ENCODE measurements at places on chromosomes 5 and 9.

DNA sequence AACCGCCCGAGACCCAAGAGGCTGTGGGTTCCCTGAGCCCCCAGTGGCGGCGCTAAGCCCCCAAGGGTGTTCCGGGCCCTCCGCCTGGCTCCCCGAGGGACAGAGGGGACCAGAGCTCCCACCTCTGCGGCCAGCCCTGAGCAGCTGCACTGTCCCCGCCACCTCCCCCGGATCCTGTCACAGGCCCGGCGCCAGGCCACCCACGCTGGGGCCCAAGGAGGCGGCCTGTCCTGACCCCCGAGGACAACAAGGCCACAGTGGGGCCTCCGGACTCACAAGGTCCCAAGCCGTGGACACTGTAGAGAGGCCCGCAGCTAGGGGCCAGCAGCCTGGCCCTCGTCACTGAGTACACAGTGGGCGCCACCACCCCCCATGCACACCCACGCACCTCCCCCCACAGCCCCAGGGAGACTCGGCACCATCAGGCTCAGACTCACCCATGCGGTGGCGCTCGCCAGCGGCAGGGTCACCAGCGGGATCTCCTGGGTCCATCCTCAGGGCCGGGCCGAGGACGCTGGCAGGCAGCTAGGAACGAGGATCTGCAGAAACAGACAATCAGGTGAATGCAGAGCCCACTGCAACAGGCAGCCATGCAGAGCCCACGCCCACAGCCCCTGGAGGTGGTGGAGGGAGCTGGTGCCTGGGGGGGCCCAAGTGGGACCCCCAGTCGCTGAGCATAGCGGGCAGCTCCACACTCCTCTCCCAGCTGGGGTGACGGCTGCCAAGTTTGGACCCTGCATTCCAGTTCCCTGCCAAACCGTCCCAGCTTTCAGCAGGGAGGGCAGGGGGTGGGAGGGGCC, 27.9 kb downstream of the EXD3 start:
- no peak for DNase-seq

DNA sequence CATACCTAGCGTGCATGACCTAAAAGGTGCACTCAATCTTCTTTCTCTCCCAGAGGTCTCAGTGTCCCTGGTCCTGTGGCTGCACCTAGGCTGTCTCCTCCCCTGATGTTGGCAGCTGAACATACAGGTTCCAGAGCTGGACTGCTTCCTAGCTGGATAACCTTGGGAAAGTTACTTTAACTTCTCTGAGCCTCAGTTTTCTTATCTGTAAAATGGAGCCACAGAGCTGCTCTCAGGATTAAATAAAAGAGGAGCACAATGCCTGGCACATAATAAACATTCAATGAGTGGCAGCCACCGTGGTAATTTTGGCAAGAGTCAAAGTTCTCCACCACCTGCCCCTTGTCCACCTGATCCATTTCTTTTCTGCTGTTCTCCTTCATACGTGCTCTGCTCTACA, 14.0 kb downstream of the MORN5 start:
- DNase-seq = no peak

DNA sequence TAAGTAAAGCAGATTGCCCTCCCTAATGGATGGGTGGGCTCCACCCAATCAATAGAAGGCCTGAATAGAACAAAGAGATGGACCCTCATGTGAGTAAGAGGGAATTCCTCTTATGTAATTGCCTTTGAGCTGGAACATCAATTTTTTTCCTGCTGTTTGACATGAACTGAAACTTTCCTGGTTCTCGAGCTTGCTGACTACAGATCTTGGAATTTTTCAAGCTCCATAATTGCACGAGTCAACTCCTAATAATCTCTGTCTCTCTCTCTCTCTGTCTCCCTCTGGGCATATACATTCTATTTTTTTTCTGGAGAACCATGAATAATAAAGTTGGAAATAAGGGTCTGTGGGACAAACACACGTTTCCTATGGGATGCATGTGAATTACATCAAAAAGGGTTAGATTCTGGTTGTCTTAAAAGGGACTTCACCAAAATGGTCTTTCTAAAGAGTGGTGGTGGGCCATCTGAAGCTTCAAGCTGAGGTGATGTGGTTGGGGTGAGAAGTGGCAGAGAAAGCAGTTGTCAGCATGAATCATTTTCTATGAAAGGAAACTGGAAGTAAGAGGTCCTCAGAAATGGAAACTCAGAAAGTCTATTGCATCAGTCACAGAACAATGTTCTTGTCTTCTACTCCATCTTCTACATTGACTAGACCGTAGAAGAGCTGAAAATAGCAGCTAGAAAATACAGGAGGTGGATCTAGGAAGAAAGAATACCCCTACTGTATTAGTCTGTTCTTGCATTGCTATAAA, 47.0 kb upstream of the HOMER1 start:
- DNase-seq = peak; percentile 11

DNA sequence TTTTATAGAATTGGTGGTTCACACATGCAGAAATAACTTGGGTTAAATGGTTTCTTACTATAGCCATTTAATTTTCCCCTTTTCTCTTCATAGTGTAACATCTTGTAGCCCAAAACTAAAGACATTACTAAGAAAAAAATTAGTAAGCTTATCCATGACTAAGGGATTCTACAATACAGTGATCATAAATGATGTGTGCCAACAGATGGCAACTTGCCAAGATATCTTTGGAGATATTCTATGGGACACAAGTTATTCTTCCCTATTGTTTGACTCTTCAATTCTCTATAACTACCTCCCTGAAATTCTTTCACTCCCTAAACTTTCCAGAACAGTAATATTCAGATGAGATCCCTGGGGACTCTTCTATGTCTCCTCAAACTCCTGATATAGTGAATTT, 580.6 kb downstream of the PTPRD start:
- DNase-seq = no peak

GRCh38 chr9:118003240-118003639, 299.0 kb downstream of the TLR4 start:
- no peak for DNase-seq

- no peak for DNase-seq
Measured at GRCh38 chr5:158951436-158952247, 148.1 kb downstream of the EBF1 start.

- DNase-seq = no peak
Measured at GRCh38 chr9:2356041-2356790, 265.4 kb upstream of the VLDLR start.

DNA sequence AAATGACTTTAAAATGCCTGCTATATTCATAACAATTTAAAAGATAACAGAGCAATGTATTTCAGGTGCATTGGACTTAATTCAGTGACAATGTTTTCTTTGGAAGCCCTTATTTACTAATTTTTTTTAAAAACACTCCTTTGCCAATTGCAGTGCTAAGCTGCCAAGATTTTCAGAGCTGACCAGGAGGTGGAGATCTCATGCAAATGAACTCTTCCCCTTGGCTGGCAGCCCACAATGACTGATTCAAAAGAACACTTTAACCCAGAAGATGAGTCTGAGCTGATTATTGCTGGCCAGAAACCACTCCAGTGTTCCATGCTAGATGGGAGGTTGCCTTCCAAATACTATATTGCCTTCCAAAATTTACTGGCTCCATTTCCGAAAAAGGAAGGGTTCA, 128.3 kb upstream of the CCNH start:
- DNase-seq = peak; percentile 66

- peak; percentile 65 for DNase-seq
Measured at GRCh38 chr9:33116860-33117259, 40.4 kb upstream of the SMU1 start.

DNA sequence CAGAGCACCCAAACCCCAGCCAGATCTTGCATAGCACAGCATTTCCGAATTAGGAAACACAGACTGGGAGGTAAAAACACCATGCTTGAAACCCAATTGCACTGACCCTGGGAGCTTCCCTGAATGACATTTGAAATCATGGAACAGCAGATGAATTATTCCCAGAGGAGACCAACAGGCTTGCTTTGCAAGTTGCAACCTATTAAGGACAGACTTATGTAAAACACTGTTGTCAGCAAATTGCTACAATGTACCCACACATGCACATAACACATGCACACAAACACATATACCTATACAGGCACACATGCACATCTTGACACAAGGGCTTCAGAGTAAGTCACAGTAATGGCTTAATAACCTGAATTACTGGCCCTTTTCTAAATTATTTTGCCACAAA, 984.8 kb downstream of the DNAH5 start:
- DNase-seq = no peak

DNA sequence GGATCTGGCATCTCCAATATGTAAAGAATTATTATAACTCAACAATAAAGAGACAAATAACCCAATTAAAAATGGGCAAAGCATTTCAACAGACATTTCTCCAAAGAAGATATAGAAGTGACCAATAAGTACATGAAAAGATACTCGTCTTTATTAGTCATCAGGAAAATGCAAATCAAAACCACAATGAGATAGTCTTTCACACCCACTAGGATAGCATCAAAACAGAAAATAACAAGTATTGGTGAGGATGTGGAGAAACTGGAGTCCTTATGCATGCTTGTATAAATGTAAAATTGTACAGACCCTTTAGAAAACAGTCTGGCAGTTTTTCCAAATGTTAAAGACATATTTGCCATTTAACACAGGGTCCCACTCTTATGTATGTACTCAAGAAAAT, 39.1 kb upstream of the ITGA1 start:
- no peak for DNase-seq

- DNase-seq = no peak
Measured at GRCh38 chr9:121949364-121949763, 143.7 kb downstream of the TTLL11 start.

DNA sequence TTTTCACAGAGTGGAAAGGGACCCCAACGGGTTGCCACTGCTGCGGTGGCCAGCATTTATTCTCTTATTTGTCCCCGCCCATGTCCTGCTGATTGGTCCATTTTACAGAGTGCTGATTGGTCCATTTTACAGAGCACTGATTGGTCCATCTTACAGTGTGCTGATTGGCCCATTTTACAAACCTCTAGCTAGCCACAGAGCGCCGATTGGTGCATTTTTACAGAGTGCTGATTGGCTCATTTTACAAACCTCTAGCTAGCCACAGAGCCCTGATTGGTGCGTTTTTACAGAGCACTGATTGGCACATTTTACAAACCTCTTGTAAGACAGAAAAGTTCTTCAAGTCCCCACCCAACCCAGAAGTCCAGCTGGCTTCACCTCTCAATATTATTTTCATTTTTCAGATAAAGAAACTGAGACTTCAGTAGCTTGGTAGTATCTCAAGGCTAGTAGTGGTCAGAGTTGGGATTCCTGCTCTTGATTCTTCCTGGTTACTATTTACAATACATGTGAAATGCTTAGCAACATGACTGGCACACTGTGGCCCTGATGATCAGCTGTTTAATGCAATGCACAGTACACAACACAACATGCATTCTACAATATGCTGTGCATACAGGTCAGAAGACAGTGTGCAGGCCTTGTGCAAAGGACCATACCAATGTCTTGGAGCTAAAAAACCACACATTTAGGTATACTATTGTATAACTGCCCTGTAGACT, 63.6 kb upstream of the BOD1 start:
- DNase-seq = no peak

DNA sequence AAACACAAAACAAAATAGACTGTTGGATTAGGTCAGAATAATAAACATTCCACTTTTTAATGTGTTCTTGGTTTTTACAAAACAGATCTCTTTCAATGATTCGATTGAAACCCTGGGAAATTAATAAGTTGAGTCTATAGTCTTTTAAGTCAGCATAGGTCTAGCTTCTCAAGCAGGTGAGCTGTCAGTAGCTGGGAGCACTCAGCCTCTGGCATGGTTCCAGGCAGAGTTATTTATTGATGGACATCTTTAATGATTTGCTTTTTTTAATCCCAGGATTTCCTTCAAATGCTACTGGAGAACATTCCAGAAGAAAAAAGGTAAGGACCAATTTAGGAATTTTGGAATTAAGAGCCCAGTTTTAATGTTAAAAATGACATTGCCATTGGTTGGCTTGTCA, 241.0 kb downstream of the AOPEP start:
- DNase-seq = no peak

GRCh38 chr5:16754601-16755000, 137.8 kb upstream of the RETREG1 start:
- DNase-seq = no peak

GRCh38 chr9:27784847-27785713, 211.8 kb upstream of the C9orf72 start:
- peak; percentile 11 for DNase-seq

GRCh38 chr5:73135429-73136054, 15.2 kb downstream of the TMEM171 start:
- no peak for DNase-seq

DNA sequence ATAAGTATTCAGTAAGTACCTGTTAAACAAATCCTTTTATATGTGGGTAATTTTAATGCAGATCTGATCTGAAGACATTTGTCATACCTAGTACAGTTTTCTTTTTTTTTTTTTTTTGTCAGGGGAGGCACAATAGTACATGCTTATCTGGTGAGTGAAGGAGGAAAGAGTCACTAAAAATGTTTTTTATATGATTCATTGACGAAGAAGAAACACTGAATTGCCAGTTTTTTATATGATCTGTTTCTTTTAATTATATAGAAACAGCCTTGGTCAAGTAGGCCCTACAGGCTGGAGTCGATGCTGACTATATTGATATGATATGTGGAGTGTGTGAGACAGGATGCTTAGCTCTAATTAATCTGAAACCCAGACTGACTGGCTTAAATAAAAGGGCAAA, 315.2 kb downstream of the PSAT1 start:
- no peak for DNase-seq

- DNase-seq = peak; percentile 72
Measured at GRCh38 chr5:97231025-97231636, 48.1 kb upstream of the RIOK2 start.

DNA sequence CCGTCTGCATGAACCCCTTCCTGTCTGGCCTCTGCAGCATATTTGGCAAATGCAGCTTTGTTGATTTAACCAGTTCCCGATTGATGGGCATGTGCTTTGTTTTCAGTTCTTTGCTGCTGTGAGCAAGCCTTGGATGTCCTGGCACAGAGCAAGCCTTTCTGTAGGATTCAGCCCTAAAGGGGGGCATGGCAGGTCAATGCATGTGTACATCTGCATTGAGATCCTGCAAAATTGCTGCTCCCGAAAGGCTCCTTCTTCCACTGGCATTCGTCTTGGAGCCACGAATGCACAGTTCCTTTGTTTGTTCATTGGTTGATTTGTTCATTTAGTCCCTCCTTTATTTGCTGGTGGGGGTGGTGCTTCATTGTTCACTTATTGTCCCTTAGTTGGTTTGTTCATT, 34.8 kb downstream of the COL5A1 start:
- DNase-seq = no peak

- no peak for DNase-seq
Measured at GRCh38 chr5:169197343-169197742, 103.6 kb downstream of the SLIT3 start.

DNA sequence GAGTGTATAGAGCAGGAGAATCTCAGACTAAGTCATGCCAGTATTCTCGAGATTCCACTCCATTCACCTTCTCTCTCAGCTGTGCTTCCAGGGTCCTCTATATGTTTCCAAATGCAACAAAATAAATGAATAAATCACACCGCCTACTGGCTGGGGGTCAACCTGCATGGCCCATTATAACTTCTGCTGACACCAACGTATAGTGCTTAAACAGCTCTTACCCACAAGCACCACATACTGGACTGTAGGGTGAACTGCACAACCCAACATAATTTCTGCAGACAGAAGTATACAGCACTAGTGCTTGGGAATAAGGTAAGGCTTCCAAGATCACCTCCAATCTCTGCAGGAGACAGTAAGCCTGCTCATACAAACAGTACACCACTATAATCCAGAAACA, 33.1 kb upstream of the HTR4 start:
- DNase-seq = peak; percentile 34

- no peak for DNase-seq
Measured at GRCh38 chr5:112346411-112347044, 72.5 kb downstream of the EPB41L4A start.

GRCh38 chr5:17042041-17042440, 106.0 kb upstream of the MYO10 start:
- DNase-seq = no peak

- no peak for DNase-seq
Measured at GRCh38 chr5:143119881-143120341, 283.6 kb downstream of the NR3C1 start.
